ENCODE measurements at places on chromosomes 5 and 9.

- DNase-seq = no peak
Observed at GRCh38 chr5:104859437-104859836, 1296.8 kb upstream of the NUDT12 start.

DNA sequence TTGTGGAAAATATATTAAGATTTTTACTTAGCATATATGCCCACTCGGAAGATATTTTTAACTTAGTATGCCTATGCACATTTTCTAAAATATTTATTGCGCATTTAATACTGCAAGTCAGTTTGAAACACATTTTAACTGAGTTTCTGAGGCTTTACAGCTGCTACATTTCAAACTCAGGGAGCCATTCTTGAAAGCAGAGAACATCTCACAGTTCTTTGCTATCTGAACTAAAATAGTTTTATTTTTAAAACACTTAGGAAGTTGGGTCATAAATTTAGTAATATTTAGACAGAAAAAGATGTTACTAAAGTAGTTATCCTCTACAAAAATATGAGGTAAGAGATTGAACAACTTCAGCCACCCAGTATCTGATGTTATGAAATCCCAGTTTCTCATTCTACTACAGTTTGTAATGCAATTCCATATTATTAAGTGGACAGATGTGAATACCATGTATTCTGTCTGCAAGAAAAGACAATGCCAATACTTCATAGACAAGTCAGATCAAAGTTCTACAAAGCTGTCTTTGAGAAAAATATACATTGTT, 409.9 kb upstream of the EDIL3 start:
- DNase-seq = no peak

GRCh38 chr9:81396528-81396927, 292.8 kb downstream of the TLE1 start:
- DNase-seq = no peak

GRCh38 chr9:83511051-83511450, 27.1 kb downstream of the FRMD3 start:
- DNase-seq = no peak

GRCh38 chr9:81472701-81473100, 216.6 kb downstream of the TLE1 start:
- no peak for DNase-seq

GRCh38 chr9:6889868-6890267, 132.1 kb downstream of the KDM4C start:
- no peak for DNase-seq

DNA sequence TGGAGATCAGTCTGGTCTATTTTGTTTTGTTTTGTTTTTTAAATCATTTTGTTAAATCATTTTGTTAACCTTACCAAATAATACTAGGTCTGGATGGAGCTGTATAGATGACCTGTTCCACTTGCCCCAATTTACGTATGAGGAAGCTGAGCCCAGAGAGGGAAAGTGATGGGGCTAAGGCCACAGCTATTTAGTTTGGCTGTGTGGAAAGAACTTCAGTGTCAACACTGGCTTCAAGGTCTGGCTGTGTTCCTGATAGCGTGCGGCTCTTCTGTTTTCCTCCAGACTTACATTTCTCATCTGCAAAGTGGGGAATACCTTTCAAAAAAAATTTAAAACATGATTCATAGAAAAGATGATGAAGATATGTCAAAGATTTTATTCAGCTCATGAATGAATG, 112.5 kb downstream of the PTTG1 start:
- no peak for DNase-seq

DNA sequence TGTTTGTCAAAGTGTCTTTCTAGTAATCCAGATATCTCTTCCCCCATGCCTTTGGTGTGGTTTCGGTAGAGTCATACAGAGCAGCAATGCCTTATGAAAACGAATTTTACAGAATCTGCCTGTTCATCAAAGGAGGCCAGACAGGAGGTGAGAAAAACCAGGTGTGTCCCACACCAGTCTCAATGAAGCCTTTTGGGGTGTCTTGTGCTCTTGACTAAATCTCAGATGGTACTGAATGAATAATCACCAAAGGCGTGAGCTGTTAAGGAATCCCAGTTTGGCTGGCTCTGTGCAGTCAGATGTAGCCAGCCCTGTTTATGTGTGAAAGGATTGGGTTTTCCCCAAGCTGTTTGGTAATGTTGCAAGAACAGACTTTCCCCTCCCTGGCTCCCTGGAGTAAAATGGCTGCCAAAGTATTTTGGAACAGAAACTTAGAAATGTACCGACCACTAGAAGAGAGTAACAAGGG, 70.8 kb upstream of the CDKN2B start:
- no peak for DNase-seq

DNA sequence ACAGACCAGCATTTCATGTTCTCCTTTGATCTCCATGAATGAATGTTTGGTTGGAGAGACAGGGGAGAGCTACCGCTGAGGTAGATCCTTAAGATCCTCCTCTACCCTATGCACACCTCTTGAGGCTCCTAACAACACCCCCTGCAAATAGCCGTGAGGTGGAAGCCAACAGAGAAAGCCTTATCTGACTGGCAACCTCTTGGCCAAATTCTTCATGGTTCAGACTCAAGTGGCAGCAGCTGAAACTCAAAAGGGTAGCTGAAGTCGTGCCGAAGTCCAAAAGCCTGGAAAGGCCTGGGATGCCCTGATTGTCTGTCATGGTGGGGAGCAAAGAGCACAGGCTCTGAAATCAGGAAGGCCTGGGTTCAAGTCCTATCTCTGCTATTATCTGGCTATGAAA, 184.9 kb downstream of the SEC61B start:
- DNase-seq = no peak

GRCh38 chr5:161096581-161096980, 244.6 kb upstream of the ATP10B start:
- DNase-seq = no peak

GRCh38 chr5:116038817-116039216, 6.5 kb downstream of the ARL14EPL start:
- DNase-seq = no peak

DNA sequence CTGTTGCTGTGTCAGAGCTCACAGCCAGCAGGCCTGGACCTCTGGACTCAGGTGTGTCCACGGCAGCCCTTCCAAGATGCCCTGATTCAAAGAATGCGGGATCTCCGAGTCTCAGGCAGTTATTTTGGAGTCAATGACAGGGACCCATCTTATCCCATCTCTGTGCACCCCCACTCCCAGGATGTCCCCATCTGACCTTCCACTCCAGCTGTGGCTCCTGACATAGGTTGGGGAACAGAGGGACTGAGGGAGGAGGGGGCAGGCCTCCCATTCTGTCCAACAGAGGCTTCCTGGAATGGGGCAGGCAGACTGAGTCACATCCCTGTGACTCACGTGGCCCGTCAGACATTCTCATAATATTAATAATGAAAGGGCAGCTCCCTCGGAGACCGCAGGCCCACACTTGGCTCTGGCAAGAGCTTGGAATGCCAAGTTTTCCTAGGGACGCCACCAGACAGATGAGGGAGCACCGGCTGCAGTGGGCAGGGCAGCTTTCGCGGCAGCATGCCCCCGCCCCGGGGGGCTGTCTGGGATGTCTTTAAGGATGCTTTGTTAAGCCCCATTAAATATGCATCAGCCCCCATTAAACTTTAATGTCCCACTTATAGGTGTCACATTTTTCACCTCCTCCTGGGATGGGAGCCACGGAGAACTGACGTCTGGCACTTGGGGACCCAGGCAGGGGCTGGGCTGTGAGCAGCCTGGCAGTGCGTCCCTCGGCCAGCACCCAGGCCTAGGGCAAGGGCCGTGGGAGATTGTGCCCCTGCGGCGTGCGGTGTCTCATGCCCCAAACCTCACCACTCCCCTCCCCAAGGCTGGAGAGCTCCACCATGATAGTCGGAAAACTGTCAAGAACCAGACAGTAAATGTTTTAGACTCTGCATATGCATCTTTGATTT, 23.6 kb upstream of the FIBCD1 start:
- peak; percentile 92 for DNase-seq

GRCh38 chr9:132546148-132547051, 36.0 kb upstream of the BARHL1 start:
- peak; percentile 11 for DNase-seq

- DNase-seq = no peak
Observed at GRCh38 chr9:137407590-137408300, 15.2 kb downstream of the EXD3 start.

DNA sequence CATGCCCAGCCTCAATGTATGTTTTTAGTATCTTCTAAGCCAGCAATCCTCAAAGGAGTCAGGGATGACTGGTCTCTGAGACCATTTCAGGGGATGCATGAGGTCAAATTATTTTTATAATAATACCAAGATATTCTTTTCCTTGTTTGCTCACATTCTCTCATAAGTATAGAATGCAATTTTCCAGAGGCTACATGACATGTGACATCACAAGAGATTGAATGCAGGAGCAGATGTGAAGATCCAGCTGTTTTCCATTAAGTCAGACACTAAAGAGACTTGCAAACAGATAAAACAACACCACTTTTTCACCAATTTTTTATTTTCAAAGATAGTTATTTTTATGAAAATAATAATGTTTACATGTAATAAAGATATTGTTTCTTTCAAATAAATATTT, 22.0 kb upstream of the FREM1 start:
- DNase-seq = no peak

DNA sequence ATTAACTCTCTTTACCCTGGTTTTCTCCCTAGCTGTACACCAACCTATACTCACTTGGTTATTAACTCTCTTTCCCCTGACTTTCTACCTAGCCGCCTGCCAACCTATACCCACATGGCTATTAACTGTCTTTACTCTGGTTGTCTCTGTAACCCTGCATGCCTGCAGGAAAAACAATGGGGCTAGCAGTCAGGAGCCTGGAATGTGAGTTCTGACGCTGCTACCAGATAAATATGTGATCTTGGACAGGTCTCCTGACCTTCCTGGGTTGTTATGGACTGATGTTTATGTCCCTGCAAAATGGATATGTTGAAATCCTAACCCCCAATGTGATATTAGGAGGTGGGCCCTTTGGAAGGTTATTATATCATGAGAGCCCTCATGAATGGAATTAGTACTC, 119.2 kb downstream of the SMARCA2 start:
- peak; percentile 56 for DNase-seq

DNA sequence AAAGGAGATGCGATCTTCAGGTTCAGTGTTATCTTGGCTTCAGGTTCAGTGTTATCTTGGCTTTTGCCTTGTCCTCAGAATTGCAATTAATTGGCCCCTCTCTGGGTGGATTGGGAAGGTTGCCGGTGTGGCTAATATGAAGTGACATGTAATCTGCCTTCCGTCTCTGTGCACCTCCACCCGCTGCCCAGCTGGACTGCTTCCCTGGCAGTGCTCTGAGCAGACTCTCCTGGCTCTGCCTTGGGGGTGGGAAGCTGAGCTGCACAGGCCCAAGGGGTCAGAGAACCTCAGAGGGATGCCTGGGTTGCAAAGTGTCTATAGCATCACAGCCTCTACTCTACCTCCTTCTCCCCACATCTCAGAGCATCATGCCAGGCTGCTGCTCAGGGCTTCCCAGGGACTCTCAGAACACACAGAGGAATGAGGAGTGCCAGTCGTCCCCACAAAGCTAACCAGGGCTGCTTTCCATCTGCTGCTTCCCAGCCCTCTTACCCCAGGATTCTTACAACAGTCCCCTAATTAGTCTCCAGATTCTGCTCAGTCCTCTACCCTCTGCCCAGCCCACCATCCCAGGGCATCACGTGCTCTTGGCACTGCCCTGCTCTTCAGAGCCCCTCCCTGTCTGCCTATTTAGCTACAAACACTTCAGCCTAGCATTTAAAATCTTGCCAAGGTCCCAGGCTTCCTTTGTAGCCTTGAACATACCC, 54.4 kb upstream of the AFAP1L1 start:
- no peak for DNase-seq

DNA sequence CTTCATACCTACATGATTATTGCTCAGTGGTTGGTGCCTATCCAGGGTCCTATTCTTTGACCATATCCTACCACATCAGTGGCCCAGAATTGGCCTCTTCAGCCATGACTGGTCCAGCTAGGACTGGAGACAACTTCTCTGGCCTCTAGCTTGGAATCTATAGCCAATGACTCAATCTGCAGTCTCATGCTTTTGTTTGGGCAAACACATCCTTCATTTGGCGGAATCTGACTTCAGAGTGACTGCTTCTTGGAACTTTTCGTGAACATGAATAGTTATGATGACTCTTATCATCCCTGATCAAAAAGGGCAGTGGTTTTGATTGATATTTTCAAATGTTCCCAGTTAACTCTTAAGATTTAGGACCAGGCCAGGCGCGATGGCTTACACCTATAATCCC, 134.1 kb downstream of the PAPPA start:
- peak; percentile 69 for DNase-seq

DNA sequence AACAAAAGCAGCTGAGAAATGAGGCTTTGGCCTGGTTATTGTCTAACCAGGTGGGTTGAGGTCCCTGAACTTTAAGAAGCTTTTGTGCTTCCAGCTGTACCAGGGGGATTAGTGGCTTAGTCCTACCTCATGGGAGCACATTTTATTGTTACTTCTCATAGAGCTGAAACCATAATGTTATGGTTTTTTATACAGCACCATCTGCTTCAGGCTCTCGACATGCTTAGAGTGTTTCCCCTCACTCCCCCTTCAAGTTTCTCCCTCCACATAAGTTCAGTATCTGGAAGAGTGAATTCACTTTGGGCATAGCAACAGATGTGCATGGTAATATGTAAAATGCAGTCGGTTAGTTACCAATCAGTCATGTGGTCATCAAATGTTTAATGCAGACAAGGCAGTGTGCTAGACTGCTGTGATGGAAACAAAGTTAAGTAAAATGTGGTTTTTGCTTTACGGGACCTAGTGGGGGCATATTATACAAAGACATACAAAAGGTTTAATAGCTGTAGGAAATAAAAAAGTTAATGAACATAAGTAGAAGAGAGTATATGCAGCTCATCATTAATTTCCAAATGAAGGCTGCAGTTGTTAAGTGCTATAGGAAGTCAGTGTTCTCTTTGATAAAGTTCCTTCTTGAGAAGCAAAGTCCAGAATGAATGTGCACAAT, 95.9 kb upstream of the SPRY4 start:
- DNase-seq = no peak

GRCh38 chr9:36788534-36788933, 215.8 kb downstream of the MELK start:
- DNase-seq = no peak

DNA sequence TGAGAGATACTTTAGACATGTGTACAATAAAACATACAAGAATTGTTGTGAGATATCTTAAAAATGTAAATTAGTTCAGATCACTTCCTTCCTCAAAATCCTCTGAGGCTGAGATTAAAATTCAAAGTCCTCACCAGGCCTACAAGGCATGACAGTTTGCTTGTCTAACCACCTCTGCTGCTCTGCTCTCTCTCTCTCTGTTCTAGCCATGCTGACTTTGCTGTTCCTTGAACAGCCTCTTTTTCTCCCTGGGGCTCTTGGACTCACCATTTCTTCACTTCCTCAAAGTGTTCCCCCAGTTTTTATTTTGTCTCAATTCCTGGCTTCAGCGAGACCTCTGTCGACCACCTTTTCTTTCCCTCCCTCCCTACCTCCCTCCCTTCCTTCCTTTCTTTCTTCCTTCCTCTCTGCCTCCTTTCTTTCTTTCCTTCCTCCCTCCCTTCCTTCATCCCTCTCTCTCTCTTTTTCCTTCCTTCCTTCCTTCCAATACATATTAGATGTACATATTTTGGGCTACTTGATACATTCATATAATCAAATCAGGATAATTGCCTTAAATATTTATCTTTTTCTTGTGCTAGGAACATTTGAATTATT, 27.0 kb downstream of the CATSPER3 start:
- no peak for DNase-seq
